ENCODE measurements at places on chromosomes 2 and 18.
A peak's percentile ranks its signal among the peaks of the same experiment; 100 is the strongest.

DNA sequence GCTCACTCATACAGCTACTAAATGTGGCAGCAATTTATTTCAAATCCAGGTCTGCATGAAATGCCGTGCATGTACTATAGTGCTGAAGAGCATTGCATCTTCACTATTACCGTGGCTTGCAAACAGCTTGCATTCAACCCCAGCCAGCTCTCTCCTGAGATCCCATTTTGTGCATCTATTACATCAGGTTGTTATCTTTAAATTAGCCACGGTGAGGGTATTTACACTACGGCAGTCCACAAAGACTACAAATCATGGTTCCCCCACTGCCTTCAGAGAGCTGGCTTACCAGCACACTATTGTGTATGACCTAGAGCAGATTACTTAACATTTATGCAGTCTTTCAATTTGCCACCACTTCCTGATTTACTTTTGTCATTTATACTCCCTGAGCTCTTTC is 621.3 kb upstream of the LRATD1 start:
- no peak for DNase-seq

DNA sequence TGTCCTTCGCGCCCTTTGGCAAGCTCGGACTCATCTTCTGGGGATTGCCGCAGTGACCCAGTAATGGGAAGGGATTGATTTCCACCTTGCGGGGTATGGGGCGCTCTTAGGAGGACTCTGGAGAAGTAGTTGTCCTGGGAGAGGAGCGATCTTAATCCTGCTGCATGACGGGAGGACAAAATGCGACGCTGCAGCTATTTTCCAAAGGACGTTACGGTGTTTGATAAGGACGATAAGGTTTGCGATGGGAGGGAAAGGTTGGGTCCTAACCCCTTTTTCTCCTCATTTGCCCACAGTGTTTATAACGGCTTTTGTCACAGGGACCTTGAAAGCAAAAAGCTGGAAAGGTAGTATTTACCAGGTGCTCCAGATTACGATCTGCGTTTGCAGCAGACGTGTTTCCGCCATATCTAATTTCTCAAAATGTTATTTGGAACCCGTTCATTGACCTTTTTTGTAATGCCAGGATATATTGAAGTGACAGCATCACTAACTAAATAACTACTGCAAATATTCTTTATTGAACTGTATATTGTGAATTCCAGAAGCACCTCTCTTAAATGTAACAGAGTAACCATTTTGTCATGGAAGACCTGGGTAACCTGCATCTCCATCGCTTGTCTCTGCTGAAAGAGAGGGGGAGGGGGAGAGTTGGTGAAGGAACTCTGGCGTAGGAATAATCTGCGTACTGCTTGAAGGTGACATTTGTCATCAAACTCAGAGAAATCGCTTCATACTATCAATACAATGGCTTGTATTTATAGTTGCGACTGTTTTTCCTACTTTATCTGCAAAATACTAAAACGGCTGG is 590 bp downstream of the MDH1 start:
- DNase-seq: no peak

GRCh38 chr2:58515827-58516573 is 274.9 kb upstream of the FANCL start:
- no peak for DNase-seq

DNA sequence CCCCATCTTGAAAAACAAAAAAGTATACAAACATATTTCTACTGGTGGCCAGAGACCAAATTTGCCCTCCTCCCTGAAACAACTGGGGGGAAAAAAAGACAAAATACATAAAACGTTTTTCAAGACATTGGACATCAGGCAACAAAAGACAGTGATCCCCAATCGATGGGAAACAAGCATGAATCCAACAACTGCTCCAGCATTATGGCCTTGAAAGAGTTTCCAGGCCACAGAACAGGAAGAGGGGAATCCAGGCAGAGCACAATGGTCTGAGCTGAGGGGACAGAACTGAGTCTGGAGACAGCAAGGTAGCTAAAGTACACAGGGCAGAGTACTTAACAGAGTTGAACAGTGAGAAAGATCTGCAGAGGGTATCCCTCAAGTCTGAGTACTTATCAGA is 4.4 kb downstream of the CCDC88A start:
- no peak for DNase-seq

DNA sequence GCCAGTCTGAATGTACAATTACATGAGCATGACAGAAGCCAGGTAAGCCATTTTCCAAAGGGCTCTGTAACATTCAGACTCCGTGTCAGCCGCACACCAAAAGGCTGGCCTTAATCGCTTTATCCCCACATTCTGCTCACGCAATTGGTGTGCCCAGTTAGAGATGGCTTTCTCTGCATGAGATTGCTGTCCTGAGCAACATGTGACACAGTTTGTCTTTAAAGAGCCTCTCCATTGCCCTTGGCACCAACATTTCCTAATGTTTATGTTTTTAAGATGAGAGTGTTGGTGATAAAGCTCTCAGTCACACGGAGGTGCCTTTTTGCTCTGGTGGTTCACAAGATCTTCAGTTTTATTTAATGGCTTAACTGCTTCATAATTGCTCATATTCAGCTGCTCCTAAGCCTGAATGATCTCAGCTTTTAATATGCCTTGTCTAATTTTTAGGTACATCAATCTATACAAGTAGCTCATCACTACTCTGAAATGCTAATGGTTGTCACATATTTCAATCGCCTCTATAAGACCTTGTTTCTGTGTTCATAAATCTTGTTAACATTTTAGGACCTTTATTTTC is 164.8 kb upstream of the ACVR2A start:
- no peak for DNase-seq

GRCh38 chr2:9199716-9200632 is 6.6 kb upstream of the ASAP2 start:
- DNase-seq: no peak

- no peak for DNase-seq
Observed at GRCh38 chr2:17163638-17164037, 354.6 kb downstream of the RAD51AP2 start.

GRCh38 chr2:9763356-9764152 is 79.7 kb upstream of the TAF1B start:
- no peak for DNase-seq

DNA sequence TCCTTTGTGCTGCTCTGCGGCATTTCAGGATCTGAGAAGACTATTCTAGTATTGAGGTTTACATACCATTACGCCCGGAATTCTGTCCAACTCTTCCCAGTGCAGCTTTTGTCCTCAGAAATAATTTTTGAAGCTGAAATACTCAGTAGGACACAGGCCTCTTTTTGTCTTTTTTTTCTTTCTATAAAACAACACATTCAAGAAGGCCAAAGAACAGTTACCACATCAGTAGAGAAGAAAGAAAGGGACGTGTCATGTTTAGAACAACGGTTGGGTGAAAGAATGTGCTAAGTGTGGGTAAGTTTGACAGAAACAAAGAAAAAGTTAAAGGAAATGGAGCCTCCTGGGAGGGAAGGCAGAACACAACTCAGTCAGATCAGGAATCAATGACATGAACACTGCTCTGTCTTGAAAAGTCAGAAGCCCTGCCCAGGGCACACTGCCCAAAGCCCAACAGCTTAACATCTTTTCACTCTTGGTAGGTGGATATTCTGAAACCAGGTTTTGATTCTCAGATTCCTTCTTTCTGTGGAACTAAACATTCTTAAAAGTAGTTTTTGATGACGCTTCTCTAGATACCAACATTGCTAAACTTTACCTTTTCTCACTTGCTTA is 198.6 kb upstream of the CWC22 start:
- no peak for DNase-seq

- DNase-seq: no peak
Observed at GRCh38 chr2:103219398-103219797, 457.6 kb downstream of the TMEM182 start.

DNA sequence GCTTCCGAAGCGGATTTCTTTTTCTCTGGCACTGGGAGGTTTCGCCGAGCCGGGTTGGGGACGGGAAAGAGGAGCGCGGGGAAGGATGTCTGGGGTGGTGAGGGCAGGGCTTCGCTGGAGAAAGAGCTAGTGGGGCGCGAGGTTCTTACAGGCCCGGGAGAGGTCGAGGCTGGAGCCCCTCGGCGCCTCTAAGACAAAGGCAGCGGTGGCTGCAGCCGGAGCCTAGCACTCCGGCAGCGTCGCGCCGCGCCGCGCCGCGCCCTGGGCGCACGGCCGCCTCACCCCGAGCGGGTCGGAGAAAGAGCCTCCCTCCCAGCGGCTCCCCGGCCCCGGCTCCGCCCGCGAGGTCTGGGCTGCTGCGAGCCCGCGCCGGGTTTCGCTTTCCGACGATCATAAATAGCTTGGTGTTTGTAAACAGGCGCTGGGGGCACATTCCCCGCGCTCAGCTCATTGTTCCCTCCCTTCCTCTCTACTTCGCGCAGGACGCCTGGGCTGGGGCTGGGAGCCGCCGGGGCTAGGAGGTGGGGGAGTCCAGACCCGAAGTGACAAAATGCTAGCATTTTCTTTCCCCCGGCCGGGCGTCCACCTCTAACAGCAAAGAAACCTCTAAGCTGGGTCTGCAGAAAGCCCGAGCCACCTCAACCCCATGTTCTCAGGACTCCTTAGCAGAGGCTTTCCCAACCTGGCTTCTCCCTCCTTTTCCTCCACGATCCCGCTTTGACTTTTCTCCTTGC is 813 bp upstream of the MEIS1 start:
- peak; percentile 58 for DNase-seq

DNA sequence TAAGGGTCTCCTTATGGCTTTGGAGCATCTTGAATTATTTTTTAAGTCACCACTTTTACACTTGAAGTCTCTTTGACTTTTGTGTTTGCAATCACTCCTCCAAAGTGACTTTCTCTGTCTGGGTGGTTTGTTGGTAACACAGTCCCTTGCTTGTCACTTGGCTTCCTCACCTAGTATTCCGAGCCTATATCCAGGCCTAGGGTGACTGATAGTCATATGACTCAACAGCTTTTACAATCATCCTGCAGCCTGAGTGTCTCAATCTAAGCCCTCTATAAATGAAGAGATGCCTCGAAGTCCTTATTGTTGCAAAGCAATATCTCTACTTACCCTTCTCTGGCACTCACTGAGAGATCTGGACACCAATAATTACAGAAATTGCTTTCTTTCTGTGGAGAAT is 53.9 kb upstream of the SETBP1 start:
- DNase-seq: no peak

GRCh38 chr2:240538031-240538780 is 19.6 kb downstream of the ANKMY1 start:
- DNase-seq: no peak

- DNase-seq: no peak
Observed at GRCh38 chr2:95350368-95350767, 52.1 kb upstream of the FAHD2A start.

- no peak for DNase-seq
Observed at GRCh38 chr2:189685540-189686229, 11.2 kb downstream of the ANKAR start.

DNA sequence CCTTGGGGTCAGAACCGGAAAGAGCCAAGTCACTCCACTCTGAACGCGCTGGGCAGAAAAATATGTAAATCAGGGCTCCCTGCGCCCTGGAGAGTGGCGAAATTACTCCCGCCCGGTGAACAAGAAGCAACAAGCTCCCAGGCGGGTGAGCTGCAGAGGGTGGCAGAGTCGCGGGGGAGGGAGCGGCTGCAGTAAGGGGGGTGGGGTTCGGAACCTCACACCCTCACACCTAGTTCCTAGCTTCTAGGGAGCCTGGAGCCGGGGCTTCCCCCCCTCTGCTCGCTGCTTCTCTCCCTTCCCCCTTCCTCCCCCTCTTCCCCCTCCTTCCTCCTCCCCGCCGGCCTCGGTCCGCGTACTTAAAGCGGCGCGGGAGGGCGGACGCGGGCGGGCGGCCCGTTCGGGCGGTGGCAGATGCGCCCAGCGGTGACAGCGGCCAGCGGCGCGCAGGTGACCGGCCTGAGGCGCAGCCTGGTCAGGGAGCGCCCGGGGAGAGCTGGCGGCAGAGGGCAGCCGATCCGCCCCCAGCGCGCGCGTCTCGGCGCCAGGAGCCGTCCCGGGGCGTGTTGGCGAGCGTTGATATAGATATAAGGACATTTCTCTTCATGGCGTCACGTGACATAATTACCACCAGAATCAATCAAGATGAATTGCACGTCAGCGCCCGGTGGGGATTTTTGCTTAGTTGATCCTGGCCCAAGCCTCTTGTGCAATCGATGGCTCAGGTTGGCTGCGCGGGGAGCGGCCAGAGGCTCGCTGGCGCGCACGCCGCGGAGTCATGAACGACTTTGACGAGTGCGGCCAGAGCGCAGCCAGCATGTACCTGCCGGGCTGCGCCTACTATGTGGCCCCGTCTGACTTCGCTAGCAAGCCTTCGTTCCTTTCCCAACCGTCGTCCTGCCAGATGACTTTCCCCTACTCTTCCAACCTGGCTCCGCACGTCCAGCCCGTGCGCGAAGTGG is at the start of gene HOXD11:
HOXD11 (plus strand) TSS at position 700 of the 959 bp plus-strand sequence; CDS start at position 776, 76 bp downstream.
- no peak for DNase-seq

GRCh38 chr18:10351219-10351818 is 103.1 kb upstream of the APCDD1 start:
- DNase-seq: no peak

DNA sequence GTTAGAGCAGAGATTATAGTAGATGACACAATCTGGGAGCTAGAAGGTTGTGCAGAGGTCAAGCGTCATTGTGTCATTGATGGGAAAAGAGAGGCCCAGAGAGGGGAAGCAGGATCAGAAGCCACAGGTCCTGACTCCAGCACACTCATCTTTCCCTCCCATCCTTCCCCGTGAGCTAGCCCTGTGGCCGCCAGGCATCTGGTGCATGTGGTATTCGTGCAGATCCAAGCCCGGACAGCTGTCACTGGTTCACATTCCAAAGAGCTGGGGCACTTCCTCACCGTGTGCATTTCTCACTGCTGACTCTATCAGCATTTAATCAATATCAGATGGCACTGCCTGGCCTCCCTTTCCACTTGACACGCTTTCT is 94.1 kb upstream of the THOC1 start:
- no peak for DNase-seq

DNA sequence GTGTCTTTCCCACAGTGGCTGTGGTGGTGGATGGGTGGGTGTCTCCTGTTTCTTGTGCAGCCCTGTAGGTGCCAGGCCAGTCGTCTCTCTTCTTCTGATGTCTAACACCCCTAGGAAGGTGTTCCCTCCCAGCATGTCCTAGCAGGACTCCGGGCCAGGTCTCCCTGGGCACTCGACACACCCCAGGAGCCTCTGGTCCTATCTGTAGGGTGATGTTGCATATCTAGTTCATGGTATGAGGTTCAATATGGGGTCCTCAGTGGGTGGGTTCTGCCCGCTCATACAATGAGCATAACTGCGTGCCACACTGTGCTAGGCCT is 14.4 kb downstream of the NGEF start:
- DNase-seq: no peak

GRCh38 chr2:222319586-222320435 is 21.0 kb upstream of the PAX3 start:
- DNase-seq: peak; percentile 29

Data from amygdala (tissue), 56 donors.